NCI-H187 treated with DMSO at 0.1 percent for 48 hours (cell line): ENCODE measurements at places on chromosomes 4 and X.

DNA sequence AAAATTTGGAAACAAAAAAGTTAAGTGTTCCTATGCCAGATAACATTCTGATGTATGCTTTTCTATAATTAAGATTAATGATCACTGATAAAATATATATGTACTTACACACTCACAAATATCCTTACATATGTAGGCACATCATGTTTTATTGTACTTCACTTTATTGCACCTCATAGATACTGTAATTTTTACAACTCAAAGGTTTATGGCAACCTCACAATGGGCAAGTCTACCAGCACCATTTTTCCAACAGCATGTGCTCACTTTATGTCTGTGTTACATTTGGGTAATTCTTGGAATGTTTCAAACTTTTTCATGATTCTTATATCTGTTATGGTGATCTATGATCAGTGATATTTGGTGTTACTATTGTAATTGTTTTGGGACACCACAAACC, 57.8 kb upstream of the GPRIN3 start:
- no peak for DNase-seq

GRCh38 chr4:93092765-93093164, 735.8 kb upstream of the ATOH1 start:
- DNase-seq, result no peak

DNA sequence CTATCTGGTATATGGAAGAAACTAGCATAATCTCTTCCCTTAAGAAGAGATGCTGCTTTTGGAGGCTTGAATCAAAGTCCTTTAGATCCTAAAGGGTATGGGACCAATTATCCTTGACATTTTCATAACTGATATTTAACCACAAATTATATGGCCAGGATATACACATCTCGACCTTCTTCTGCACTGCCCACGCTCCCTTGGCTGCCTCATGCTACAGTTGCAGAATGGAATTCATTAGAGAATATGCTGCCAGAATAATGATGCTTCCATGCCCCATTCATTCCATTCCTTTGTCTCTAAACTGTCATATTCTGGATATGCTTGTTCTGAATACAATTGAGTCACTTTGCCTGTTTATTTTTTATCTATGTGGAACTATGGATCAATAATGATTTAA, 157.1 kb upstream of the PACRGL start:
- DNase-seq, result no peak

GRCh38 chrX:145190801-145191389, 56.4 kb upstream of the SPANXN1 start:
- no peak for DNase-seq

DNA sequence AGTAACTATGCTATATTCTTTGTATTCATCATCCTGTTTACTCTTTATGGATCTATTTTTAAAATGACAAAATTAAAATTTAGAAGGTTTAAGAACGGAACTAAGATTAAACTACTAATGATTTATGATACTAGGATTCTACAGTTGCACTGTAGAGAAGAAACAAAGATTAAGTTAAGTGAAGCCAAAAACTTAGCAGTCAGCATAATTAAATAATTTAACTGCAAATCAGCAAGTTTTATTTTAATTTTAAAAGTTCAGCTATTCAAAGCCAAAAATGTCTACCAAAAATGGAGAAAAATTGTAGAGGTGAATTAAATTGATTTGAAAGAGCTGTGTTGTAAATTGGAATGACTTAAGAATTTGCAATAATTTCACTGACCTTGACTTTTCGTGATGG, 30.8 kb downstream of the NDST4 start:
- no peak for DNase-seq

DNA sequence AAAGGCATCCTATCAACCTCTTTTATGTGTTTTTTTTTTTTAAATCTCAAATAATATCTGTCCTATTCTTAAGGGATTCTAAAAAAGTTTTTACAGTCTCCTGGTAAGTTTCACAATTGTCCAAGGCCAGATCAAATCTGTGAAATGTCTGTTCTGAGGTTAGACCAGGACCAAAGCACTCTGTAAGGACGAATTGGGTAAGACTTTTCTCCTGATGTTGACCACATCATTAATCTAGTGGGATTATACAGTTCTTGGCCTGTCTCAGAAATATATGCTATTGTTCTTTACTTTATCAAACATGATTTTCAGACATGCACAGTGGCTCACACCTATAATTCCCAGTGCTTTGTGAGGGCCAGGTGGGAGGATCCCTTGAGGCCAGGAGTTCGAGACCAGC, 45.8 kb upstream of the TMEM131L start:
- no peak for DNase-seq

DNA sequence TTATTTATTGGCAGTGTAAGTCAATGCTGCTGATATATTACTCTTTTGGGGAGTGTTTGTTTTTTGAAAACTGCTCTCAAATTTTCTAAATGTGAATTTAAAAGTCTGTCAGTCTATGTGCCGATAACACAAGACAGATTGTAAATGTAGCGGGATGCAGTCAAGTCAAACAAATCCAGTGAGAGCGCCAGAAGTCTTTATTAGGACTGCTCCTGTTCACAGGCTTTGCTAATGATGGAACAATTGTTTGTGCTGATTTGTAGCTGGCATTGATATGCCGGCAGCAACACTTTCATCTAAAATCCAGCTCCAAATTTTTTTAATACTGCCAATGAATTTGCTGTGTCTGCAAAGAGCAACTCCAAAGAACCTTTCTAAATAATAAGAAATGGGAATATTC, 78.7 kb upstream of the TET2 start:
- no peak for DNase-seq

GRCh38 chrX:20427173-20427770, 160.6 kb upstream of the RPS6KA3 start:
- DNase-seq, result no peak

DNA sequence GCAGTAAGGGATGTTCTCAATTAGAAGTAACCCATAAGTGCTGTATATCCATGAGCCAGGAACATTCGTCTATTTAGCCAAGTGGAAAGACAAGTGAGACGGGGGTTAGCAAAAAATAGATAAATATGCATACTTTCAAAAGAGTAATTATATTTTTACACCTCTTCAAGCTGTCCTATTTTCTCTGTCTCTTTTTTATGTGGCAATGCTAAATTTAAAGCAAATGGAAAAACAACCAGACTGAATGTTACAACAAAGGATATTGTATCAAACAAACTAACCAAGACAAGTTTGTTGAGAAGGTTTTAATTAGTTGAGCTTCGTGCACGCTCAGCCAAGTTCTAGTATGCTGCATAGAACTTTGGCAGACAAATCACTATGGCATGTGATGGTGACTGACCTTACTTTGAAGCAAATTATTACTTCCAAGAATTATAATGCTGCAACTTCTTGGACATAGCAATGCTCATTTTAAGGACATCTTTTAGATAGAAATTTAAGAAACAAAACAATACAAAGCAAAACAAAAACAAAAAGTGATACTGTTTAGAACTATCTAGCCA, 61.4 kb upstream of the TMEM150C start:
- DNase-seq, result no peak

GRCh38 chrX:40299641-40300046, 201.9 kb upstream of the BCOR start:
- DNase-seq, result no peak

- no peak for DNase-seq
These were observed 318.7 kb downstream of the PCDH18 start for GRCh38 chr4:137213372-137214173.

DNA sequence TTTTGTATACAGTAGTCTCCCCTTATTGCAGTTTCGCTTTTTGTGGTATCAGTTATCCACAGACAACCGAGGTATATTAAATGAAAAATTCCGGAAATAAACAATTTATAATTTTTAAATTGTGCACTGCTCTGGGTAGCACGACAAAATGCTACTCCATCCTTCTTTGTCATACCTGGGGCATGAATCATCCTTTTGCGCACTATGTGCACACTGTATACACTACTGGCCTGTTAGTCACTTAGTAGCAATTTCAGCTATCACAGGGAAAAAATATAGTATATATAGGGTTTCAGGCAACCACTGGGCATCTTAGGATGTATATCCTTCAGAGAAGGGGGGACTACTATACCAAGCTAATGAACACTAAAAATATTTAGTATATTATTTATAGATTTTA, 198.8 kb upstream of the FAT4 start:
- DNase-seq, result no peak
